ENCODE measurements at places on chromosomes 4 and X.

DNA sequence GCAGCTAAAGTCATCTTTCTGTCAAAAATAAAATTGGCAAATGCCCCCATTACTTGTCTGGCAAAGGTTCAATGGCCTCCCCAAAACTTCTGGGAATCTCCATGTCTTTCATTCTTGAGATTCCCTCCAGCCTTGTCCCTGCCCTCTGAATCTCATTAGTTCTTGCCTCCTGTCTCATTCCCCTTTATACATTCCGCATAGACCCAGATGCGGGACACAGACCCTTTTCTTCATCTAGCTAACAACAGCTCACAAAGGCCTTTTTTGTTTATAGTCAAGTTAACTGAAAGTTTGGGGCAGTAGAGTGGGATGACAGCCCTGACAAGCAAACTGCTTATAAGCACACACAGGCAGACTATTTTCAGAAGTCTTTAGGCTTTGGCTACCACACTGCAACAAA, 306.1 kb upstream of the FAM241A start:
- DNase-seq, result no peak

GRCh38 chrX:63718010-63718694, 66.9 kb downstream of the ARHGEF9 start:
- DNase-seq, result no peak

GRCh38 chr4:153207027-153207426, 2.8 kb downstream of the TRIM2 start:
- DNase-seq, result peak; percentile 45

- no peak for DNase-seq
Observed at GRCh38 chr4:25128671-25129070, 31.6 kb downstream of the SEPSECS start.

DNA sequence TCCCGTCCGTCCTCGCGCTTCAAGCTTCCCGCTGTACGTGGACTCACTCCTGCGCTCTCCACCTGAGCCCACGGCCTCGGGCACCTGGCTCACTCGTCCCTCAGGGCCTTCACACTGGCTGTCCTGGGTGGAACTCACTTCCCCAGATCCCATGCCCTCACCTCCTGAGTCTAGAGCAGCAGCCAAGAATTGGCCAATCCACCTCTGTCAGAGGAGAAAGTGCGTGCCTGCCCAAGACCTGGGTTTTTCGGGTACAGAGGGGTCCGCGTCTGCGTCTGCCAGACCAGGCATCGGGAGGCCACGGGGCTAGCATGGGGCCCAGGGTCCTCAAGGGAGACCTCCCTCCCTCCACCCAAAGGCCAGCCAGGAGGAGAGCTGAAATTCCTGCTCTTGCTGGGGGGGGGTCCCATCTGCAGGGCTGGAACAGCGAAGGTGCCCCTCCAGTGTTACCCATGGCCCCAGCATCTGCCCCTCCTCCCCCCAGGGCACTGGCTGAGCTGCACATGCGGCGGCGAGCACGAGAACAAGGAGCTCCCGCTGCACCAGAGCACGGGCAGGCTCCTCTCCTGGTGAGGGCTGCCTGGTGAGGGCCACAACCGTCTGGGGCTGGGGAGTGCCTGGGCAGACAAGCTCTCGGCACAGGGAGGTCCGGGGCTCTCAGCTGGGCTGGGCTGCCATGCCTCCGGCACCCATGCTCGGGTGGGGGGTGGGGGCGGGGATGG, 47.5 kb downstream of the FAM53A start:
- DNase-seq, result no peak

GRCh38 chr4:145347684-145348083, 134.0 kb upstream of the SMAD1 start:
- no peak for DNase-seq

GRCh38 chr4:57078685-57079521, 31.3 kb downstream of the IGFBP7 start:
- peak; percentile 93 for DNase-seq

- no peak for DNase-seq
Observed at GRCh38 chr4:85520765-85521749, 46.1 kb downstream of the ARHGAP24 start.

DNA sequence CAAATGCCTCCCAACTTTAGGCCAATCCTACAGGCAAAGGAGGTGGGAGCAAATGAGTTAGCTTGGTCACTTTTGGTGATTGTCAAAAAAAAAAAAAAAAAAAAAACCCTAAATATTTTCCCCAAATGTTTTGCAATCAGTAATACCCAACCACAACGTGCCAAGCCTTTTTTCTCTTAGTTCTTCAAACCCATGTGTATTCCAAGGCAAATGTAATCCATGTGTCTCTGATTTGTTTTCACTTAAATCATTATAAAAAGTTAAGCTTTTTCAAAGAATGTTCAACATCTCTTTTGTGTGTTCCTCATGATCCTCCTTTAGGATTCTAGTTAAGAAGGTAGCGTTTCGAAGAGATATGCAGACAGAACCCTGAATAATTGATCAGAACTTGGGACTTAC, 328.4 kb downstream of the PAPSS1 start:
- DNase-seq, result no peak

Measured in islet precursor cell (in vitro differentiated cells).